ENCODE measurements at places on chromosomes 6 and 20. TPM values are rescaled to one million over a fixed set of nuclear protein-coding genes. Genes with fewer than 3 reads are reported as not detected.

The CYP39A1 gene
- not detected for total RNA-seq

The PCK1 gene
- total RNA-seq, result 0.06 TPM

The TRIM31 gene
- 0.85 TPM for total RNA-seq

The CAGE1 gene
- total RNA-seq, result not detected

The MYLK4 gene
- 0.10 TPM for total RNA-seq

The HCRTR2 gene
- total RNA-seq, result not detected

Data from A549 treated with Hydrocortisone at 1 μM for 4 hours (cell line).